Transverse colon (tissue), 4 donors: ENCODE measurements at places on chromosomes 6 and 20.

DNA sequence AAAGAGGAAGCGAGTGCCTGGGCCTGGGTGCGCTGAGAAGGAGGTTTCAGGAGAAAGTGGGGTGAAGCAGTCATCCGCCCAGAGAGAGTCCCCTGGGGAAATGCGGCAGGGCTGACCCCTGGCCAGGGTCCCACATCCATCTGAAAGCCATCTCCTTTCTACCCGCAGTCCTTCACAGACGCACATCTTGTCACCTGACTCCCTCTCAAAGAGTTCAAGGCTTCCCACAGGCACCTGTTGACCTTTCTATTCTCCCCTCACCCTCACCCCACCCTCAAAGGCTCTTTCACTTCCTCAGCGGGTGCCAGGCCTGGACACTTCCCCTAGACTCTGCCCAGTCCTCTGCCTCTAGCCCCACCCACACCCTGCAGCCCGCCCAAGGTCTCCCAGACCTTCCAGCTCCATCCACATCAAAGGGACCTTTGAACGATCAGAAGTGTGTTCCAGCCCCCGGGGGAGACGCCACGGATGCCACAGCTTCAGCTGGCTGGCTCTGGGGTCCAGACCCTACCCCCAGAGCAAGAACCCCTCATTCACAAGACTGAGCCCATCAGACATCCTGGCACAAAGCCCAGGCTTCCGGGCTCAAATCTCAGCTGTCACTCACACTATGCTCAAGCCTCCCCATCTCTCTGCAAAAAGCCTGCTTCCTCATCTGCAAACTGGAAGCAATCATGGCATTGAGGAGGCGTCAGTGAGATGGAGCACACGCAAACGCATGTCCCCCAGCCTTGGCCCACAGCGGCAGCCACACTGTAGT is 2.1 kb downstream of the CTSZ start:
- peak; percentile 86 for DNase-seq

- DNase-seq = no peak
These were observed 83.7 kb downstream of the RIN2 start for GRCh38 chr20:19841740-19842139.

DNA sequence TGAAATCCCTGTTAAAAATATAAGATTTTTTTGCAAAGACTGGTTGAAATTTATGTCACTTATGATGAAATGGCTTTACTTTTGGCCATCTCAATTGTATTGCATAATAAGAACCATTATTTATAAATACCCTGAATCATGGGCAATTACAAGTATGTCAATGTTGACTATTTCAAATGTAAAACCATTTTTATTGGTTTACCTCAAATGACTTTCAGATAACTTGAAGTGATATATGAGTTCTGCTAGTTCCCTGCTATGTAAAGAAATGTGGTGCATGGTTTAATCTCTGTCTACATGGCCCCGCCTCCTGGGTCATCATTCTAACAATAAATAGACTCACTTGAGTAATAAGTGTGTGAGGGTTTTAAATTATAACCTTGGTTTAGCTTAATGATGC is 275.6 kb upstream of the PREP start:
- no peak for DNase-seq

GRCh38 chr20:35344354-35344837 is 52.2 kb upstream of the FAM83C start:
- DNase-seq = peak; percentile 65

DNA sequence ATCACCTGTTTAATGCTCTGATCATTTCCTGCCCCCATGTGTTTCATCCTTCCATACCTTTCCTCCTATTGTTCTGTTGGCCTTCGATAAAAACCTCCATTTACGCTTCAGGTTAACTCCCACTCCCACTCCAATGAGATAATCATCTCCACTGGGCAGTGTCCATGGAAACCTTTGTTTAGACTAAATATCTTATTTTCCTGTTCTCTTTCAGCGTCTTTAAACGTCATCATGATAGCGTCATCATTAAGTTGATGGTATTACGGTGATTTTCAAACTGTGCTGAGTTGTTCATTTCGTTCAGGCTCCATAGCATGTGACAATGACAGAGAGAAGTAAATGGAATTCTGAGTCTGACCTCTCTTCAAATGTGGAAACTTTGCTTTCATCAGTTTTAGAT is 970.5 kb upstream of the SLC35B3 start:
- no peak for DNase-seq

- no peak for DNase-seq
These were observed 136.0 kb downstream of the SOD2 start for GRCh38 chr6:159557031-159557430.

DNA sequence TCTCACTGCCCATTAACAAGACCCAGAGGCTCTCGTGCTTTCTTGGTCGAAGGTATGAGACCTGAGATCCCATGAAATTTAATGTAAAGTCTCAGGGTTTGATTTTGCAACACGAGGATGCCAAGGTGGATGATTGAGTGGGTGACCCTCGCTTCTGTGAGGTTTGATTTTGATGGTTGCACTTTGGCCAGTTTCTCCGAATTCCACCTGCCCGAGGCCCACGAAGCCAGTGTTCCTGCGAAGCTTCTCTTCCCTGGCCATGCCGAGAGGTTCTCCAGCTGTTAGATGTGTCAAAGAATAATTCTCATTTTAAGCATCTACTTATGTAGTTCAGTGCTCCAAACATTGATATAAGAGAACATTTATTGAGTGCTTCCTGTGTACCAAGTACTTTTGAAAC is at the start of gene KIF25:
Gene KIF25, plus strand, starts transcription at position 30 of the 400 bp plus-strand sequence. CDS start 31,915 bp downstream, outside the sequence.
- DNase-seq = no peak

GRCh38 chr6:90500458-90500857 is 86.4 kb downstream of the MAP3K7 start:
- DNase-seq = no peak

DNA sequence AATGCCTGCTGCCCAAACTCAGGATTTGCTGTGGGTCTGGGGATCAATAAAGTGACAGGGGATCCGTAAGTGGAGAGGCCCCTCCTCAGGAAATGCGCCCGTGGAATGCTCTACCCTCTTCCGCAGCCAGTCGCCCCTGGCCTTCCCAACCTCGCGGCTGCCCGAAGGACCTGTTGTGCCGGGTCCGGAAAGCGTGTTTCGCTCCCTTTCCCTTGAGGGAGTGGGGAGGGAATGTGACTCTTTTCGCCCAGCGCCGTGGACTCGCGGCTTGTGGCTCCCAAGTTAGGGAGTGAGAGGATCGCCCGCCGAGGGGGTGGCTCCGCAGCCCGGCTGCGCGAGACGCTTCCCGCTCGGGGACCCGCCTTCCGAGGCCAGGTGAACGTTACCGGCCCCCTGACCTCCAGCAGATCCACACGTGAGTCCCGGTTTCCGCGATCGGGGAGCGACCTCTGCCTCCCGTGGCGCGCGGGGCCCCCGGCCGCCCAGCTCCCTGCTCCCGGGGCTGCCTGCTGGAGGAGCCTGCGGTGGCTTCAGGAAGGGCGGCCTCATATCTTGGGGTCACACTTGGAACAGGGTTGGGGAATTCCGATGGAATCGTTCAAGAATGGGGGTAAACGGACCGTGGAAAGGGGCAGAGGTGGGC is 666 bp downstream of the TPD52L1 start:
- DNase-seq = peak; percentile 12

GRCh38 chr6:169342710-169343109 is 89.1 kb upstream of the THBS2 start:
- no peak for DNase-seq

DNA sequence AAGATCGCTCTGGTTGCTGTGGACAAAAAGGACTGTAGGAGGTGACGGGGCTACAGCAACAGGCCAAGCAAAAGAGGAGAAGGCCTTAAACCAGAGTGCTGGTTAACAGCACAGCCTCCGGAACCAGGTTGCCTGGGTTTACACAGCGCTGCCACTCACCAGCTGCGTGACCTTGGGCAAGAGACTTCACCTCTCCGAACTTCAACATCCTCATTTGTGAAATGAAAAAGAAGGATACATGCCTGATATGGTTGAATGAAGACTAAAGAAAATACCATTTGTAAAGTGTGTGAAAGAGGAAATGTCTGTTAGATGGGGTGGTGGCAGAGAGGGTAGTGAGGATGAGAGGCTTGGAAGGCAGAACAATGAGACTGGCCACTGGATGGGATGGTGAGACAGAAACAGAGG is 44.9 kb downstream of the PREX1 start:
- DNase-seq = no peak

DNA sequence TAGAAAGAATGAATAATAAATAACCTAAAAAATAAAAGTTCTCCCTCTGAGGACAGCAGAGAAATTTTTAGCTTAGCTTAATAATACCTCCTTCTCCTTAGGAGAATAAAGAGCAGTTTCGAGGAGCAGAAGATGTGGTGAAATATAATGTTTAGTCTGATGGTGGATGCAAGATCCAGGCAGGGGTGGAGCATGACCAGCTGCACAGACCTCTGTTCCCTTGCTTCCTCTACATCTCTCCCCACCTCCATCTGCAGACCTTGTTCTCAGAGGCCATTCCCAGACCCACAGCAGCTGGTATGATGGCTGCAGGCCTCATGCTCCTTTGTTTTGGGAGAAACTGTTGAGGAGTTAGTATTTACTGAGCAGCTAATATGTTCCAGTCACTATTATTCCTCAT is 1.5 kb downstream of the BTN3A2 start:
- no peak for DNase-seq

DNA sequence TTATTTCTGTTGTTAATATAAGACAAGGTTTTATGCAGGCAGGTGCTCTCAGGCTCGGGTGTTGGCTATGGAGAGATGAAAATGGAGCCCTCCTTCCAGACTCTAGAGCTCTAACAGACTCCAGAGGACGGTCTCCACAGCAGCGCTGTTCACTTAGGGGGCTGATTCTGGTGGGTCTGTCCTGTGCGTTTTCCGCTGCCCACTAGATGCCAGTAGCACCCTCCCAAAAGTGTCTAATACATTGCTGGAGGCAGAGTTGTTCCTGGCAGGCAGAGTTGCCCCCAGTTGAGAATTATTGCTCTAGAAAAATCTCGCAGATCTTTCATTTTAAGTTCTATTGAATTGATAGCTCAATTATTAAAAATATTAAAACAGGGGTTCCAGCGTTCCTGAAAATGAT is 109.9 kb downstream of the MAP3K4 start:
- no peak for DNase-seq

DNA sequence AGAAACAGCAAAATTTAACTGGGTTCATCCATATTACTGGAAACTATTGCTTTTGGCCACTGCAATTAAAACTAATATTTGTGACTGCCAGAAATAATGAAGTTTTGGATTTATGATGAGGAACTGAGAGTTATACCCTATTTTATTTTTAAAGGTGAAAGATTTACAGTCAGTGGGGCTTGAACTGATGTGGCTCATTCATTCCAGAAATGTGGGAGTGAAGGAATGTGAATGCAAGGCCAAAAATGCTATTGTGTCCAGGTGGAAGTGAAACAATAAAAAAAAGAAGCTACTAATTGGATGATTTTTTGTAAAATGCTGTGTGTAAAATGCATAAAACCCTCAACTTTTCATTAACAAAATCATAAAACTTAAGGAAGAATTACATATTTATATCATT is 491.9 kb downstream of the COL12A1 start:
- no peak for DNase-seq
